Left hindlimb (tissue), 1 donor: ENCODE measurements at places on chromosomes 7 and 10.
A peak's percentile ranks its signal among the peaks of the same experiment; 100 is the strongest.

- no peak for DNase-seq
Measured at GRCh38 chr10:108363576-108363975, 1199.1 kb upstream of the SORCS1 start.

DNA sequence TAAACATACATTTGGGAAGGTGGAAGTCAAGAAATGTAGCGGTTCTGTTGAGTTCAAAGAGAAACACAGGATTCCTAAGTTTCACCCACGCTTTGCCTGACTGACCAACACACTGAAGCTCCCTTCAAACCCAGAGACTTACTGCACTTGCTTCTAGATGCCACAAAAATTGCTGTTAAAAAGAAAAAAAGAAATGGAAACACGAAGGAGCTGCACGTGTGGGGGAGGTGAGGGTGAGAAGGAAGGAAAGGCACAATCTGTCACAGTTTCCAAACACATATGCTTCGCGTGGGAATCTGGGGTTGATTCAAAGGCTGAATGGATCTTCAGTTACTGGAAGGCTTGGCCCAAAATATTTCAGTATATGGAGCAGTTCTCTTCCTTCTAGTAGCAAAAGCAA is 495.6 kb downstream of the DNAJB6 start:
- DNase-seq = no peak

DNA sequence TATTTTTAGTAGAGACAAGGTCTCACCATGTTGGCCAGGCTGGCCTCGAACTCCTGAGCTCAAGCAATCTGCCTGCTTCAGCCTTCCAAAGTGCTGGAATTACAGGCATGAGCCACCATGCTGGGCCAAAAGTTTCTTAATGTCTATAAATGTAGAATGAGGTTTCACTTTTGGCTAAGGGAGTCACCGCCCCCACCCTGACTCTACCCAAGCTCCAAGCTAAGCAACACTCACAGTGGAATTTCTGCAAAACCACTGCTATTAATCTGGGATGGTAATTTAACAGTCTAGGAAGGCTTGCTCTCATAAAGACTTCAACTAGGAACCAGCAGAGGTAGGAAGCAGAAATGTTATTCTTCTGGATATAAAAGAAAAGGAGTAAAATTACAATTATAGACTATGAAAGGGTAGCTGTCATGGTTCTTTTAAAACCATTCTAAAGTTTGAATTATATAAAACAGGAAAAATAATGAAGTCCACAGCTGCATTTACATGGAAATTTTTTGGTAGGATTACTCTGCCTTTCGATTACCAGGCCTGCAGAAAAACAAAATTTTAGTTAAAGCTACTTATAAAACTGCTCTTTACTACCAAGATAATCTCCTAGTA is 211.6 kb downstream of the SFMBT2 start:
- DNase-seq = peak; percentile 39

- DNase-seq = no peak
Measured at GRCh38 chr7:91899563-91899962, 19.1 kb upstream of the MTERF1 start.

DNA sequence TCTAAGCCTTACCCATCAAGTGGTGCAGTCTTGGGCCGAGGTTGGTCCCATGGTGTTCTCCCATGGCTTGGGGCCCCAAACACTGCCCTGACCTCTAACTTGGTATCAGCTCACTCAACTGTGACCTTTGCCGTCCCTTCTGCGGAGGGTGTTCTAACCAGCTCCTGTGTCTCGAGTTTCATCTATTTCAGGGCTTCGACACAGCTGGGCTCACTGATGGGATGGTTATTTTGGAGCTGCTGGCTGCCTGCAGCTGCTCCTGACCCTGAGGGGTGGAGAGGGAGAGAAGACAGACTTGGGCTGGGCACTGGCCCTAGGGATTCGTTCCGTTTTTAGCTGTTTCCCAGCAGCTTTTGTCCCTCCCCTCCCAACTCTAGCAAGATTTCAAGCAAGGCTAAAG is 86.9 kb downstream of the NEURL1 start:
- DNase-seq = no peak

GRCh38 chr7:80273327-80273726 is 138.7 kb downstream of the GNAI1 start:
- DNase-seq = no peak

DNA sequence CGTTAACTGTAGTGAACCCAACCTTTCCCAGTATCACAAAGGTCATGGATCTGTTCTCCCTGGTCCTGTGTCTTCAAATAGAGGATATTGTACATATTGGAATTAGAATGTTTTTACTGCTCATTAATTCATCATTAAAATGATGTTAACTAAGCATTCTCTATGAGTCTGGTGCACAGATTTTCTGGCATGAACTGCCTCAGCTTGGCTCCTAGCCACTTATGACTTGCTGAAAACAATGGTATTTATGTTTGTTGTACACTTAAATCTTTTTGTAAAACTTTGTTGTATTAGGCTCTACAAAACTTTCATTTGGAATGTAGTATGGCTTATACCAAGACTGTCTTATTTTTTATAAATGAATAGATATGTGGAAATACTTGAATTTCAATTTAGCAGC is 329.4 kb downstream of the TFEC start:
- DNase-seq = no peak

GRCh38 chr10:133262696-133263095 is 14.0 kb downstream of the ADAM8 start:
- DNase-seq = no peak

- no peak for DNase-seq
Measured at GRCh38 chr10:108788891-108789290, 1134.4 kb downstream of the XPNPEP1 start.

GRCh38 chr7:26046878-26047277 is 105.1 kb upstream of the NFE2L3 start:
- no peak for DNase-seq

- DNase-seq = no peak
Measured at GRCh38 chr7:130560972-130561371, 69.1 kb downstream of the MEST start.

GRCh38 chr10:35126062-35126529 is 550 bp upstream of the CREM start:
- DNase-seq = no peak

GRCh38 chr10:8531116-8531515 is 476.6 kb downstream of the GATA3 start:
- DNase-seq = no peak

GRCh38 chr10:52083422-52083821 is 230.7 kb upstream of the DKK1 start:
- no peak for DNase-seq

- no peak for DNase-seq
Measured at GRCh38 chr7:111903797-111904196, 302.4 kb downstream of the DOCK4 start.

DNA sequence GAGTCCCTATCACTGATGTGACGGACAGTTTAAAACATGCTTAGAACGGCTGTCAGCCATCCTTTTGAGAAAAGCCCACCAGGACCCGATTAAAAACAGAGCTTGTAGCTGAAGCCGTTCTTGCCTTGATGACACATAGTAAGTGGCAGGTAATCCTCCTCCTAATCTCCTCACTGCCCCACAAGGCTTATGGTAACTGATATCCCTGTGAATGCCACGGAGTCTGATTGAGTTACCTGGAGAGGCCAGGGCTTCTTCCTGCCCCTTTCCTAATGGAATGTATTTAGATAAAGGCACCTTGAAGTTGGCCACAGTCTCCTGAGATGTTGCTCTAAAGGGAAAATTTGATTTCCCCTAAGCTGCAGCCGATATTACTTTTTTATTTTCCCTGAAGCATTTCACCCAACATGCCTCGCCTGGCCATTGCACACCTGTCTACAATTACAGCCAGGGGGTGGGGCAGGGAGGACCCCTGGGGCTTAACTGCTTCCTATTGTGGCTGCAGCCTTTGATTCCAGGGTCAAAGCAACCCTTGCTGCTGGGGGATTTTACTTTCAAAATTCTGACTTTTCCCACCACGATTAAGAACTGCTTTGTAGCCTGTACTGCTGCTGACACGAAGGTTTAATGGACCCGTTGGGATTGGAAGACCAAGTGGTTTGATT is 169.0 kb upstream of the GPR26 start:
- DNase-seq = no peak
